ENCODE measurements at places on chromosomes 2 and 18.

GRCh38 chr2:216733046-216733445, 37.7 kb upstream of the IGFBP5 start:
- DNase-seq = no peak

DNA sequence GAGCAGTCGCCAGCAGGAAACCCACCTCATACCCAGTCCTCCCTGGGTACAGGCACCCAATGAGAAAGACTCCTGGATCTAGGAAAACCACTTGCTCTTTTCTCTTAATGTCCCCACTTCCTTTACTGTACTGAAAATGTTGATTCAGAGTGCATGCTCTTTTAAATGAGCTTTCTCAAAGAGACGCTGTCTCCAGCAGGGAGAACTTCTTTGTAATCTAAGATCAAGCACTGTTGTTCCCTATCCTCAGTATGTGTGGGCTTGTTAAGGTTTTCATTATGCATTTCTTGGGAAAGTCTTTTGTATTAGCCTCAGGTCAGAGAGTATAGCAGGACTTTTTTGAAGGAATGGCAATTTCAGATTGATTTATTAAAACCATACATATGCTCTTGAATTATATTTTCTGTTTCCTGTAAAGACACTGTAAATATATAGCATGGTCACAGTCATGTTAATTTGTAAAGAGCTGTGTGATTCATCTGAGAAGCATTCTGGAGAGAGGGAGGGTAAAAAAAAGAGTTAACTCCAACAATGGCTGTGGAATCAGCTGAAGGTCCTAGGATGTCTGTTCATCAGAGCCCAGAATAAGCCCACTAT, 178.1 kb downstream of the MGAT5 start:
- DNase-seq = no peak

GRCh38 chr2:236642125-236642524, 72.5 kb downstream of the ACKR3 start:
- no peak for DNase-seq

GRCh38 chr2:117553448-117553847, 261.0 kb upstream of the DDX18 start:
- no peak for DNase-seq

Data from inflammatory macrophage treated with lipopolysaccharide for 1 hour (primary cell).